ENCODE measurements at places on chromosomes 7 and 10.

DNA sequence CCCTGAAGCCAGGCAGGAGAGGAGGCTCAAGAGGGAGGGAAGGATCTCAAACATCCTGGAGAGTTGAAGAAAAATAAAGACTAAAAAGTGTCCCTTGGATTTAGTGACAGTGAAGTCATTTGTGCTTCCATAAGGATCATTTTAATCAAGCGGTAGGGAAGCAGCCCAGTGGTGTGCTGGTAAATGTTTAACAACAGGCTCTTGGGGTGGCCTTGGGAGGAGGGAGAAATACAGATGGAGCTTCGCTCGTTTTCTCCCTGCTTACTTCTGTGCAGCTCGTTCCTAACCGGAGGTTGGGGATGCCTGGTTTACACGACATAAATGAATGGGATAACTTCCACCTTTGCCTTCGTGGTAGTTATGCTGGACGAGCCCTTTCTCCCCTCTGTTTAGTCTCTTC, 140.0 kb downstream of the CAMK1D start:
- DNase-seq, result no peak

GRCh38 chr10:22682237-22683139, 31.9 kb downstream of the PIP4K2A start:
- no peak for DNase-seq

GRCh38 chr7:124914298-124914697, 15.3 kb downstream of the POT1 start:
- DNase-seq, result no peak

DNA sequence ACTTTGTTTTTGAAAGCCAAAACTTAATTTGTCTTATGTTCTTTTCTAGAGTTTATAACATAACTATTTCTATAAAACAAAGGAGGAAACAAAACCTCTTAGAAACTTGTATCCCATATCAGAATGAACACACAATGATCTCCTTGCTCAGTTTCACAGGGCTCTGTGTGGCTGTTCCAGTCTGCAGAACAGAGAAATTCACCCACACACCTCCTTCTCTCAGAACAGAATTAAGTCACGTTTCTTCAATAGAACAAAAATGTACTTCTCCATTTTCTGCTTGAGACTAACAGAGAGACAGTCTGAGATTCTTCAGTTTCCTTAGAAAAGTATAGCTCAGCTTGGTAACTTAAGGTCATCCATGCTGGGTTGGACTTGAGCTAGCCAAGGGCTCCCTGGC, 15.8 kb upstream of the DOCK1 start:
- no peak for DNase-seq

- no peak for DNase-seq
Measured at GRCh38 chr7:41206267-41206666, 496.6 kb downstream of the INHBA start.

- DNase-seq, result no peak
Measured at GRCh38 chr10:58641095-58641531, 128.4 kb downstream of the BICC1 start.

- DNase-seq, result no peak
Measured at GRCh38 chr7:154937837-154938236, 65.1 kb downstream of the PAXIP1 start.

- DNase-seq, result no peak
Measured at GRCh38 chr10:61120805-61121204, 176.8 kb upstream of the RHOBTB1 start.

GRCh38 chr10:114708717-114709335, 50.8 kb upstream of the ABLIM1 start:
- DNase-seq, result no peak

DNA sequence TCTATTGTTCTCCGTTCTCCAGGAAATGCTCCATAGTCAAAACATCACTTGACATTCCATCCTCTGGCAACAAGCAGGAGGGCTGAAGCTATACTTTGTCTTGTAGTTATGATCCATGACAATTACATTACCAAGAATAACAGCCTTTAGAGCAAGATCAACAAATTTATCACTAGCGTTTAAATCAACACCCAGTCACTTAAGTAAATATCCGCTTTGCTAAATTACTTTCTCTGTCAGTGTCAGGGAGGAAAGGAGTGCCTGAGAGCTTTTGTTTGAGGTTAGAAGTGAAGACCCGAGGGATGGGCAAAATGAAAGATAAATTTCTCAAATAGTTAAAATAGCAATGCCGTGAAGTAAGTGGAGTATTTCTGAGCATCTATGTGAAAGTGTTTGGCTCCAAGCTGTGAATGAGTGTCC, 236.1 kb upstream of the BMPER start:
- DNase-seq, result no peak

DNA sequence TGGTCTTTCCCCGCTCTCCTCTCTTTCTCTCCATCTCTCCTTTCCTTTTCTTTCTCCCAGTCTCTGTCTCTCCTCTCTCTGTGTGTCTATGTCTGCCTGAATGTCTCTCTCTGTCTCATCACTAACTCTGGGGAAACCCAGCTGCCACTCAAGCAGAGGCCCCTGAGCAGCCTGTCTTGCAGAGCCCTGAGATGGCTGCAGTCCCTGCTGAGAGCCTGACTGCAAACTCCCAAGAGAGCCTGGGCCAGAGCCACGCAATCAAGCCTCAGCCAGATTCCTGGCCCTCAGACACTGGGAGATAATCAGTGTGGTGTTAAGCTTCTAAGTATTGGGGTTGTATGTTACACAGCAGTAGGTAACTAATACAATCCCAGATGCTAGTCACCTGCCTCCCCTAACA, 91.5 kb downstream of the PAXIP1 start:
- DNase-seq, result peak; percentile 31

- no peak for DNase-seq
Measured at GRCh38 chr10:90437452-90437851, 420.4 kb downstream of the HTR7 start.

DNA sequence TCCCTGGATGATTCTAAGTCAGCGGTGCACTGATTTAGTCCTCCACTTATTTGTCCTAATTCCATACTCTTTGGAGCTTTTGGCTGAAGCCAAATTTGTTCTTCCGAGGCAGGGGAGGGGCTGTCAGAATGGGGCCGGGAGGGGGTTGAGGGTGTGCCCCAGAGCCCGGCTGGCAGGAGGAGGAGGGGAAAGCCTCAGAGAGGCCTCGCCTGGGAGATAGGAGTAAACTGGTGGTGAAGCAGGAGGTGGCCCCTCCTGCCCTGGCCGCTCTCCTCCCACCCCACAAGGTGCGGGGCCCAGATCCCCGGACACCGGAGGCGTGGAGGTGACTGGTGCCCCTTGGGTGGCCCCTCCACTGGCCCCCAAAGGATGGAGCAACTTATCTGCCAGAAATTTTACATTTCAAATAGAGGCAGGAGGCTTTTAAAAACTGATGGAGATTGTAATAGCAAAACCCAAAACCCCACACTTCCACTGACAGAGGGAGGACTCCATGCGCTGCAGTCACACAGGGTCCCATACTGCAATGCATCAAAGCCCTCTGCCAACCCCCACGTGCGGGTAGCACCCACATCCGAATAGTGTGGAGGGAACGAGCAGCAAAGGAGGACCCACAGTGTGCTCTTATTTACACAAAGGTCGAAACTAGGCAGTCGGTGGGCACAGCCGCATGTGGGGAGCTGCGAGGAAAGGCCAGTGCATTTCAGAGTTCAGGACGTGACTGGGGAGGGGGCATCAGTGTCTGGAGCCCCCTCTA, 61.9 kb downstream of the CAMK2B start:
- DNase-seq, result no peak

- no peak for DNase-seq
Measured at GRCh38 chr7:41984888-41985287, 252.1 kb downstream of the GLI3 start.

- DNase-seq, result no peak
Measured at GRCh38 chr10:105195831-105196230, 554.7 kb downstream of the SORCS3 start.

DNA sequence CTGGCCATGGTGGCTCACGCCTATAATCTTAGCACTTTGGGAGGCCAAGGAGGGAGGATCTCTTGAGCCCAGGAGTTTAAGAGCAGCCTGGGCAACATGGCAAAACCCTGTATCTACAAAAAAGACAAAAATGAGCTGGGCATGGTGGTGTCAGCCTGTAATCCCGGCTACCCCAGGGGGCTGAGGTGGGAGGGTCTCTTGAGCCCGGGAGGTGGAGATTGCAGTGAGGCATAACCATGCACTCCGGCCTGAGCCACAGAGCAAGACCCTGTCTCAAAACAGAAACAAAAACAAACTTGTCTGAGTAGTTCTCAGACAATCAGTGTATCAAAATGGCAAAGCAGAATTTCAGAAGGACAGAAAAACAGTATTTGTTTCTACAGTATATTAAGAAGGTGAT, 45.2 kb upstream of the BPGM start:
- no peak for DNase-seq

- no peak for DNase-seq
Measured at GRCh38 chr7:108146070-108146842, 16.1 kb upstream of the LAMB4 start.

GRCh38 chr10:48412081-48412480, 105.6 kb downstream of the MAPK8 start:
- DNase-seq, result no peak

DNA sequence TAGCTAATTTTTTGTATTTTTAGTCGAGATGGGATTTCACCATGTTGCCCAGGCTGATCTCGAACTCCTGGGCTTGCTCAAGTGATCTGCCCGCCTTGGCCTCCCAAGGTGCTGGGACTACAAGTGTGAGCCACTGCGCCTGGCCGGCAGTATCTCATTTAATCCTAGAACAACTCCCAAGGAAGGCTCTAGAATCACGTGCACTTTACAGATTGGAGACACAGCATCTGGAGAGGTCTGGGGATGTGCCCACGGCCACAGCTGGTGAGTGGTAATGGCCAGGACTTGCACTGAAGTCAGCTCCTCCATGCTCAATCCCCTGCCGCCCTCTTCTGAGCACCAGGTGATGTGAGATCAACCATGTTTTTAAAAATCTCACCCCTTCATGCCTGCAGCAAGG, 43.1 kb downstream of the CARD11 start:
- peak; percentile 51 for DNase-seq

GRCh38 chr10:89516149-89516832, 19.1 kb downstream of the SLC16A12 start:
- no peak for DNase-seq

- DNase-seq, result no peak
Measured at GRCh38 chr10:31683682-31684081, 244.9 kb downstream of the ARHGAP12 start.

DNA sequence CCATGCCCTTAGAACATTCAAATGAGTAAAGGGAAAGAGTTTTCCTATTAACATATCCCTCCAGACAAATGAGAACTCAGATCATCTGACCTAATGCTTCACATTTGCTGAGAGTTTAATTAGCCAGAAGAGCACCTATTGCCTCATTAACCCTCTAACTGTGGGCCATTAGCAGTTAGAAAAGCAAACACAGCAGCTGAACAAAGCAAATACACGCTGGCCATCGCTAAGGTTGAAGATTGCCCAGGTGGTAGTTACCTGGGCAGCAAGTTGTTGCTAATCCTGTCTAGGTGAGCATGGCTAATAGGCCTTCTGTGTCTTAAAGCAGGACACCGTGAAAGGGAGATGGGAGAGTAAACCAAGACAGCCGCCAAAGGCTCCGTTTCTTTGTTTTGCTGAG, 49.9 kb upstream of the UCN3 start:
- no peak for DNase-seq

DNA sequence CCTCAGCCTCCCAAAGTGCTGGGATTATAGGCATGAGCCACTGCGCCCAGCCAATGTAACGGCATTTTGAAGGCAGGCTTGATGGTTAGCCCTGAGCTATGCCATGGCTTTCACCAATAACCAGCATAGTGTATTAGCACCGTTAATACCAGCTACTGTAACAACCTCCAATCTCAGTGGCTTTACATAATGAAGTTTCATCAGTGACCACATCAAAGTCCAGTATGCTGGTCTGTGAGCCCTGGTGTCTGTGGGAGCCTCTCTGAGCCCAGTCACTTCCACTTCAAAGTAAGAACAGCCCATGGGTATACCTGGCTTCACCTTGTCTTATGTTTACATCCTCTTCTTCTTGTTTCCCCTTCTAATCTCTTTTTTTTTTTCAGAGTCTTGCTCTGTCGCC, 11.6 kb upstream of the ZDHHC4 start:
- no peak for DNase-seq

DNA sequence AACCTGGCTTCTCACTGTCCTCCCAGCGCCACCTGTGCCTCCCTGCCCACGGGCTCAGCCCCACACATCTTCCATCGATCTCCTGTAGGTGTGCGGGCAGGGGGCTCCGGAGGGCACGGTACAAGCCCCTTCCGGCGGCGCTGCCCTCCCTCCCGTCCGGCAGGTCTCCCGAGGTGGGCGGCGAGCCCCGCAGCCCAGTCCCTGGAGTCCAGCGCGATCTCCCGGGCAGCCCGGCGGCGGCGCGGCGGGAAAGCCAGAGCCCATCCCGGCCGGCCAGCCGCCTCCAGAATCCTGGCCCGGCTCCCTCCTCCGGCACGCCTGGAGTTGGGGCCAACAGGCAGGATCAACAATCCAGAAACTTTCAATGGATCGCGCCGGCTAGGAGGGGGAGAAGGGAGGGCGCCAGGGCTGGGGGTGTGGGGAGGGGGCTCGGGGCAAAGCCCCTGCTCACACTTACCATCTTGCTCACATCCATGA, 100.1 kb downstream of the HIP1 start:
- DNase-seq, result peak; percentile 84

GRCh38 chr10:32941357-32941756, 16.7 kb downstream of the ITGB1 start:
- DNase-seq, result no peak

- no peak for DNase-seq
Measured at GRCh38 chr10:2077231-2077630, 339.9 kb upstream of the ADARB2 start.

Data from cardiac septum (tissue), 1 donor.